Endodermal cell (in vitro differentiated cells): ENCODE measurements at places on chromosomes 3 and 15. TPM values are rescaled to one million over a fixed set of nuclear protein-coding genes. Genes with fewer than 3 reads are reported as not detected.
A peak's percentile ranks its signal among the peaks of the same experiment; 100 is the strongest.

- peak; percentile 94 for DNase-seq
- H3K4me1 ChIP-seq = peaks cover 15% of the 10 kb centered on the region
- H3K4me3 ChIP-seq = peak within 1 kb of the TSS; percentile 96
These were observed at the start of gene TKT for GRCh38 chr3:53255775-53256703. TKT (minus strand) TSS chr3:53256022; CDS start chr3:53255942, 80 bp downstream.

DNA sequence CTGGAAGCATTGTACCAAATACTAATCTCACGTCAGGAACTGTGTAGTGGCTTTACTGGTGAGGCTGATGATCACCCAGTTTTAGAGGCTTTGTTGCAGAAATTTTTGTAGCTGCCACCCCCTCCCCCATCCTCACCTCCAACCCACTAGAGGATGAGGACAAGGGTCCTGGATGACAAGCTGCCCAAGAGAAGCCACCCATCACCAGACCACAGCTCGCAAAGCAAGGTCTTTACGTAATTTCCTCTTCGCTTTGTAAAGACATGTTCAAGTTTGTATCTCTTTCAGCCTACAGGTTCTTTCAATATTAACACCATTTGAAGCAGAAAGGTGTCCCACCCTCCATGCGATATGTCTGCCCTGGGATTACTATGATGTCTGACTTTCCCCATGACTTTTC is 74.2 kb downstream of the LDHAL6B start:
- no peak overlapping the region for H3K27ac ChIP-seq
- no peak for DNase-seq
- H3K36me3 ChIP-seq = no peaks in the 10 kb centered on the region
- H3K4me1 ChIP-seq = peaks cover 10% of the 10 kb centered on the region
- H3K27me3 ChIP-seq = no peaks in the 10 kb centered on the region

GRCh38 chr3:127441764-127442163 is 148.8 kb downstream of the TPRA1 start:
- peak; percentile 11 for DNase-seq
- no peaks in the 10 kb centered on the region for H3K27me3 ChIP-seq
- no peak overlapping the region for H3K4me3 ChIP-seq
- H3K36me3 ChIP-seq = no peaks in the 10 kb centered on the region
- H3K4me1 ChIP-seq = no peaks in the 10 kb centered on the region

DNA sequence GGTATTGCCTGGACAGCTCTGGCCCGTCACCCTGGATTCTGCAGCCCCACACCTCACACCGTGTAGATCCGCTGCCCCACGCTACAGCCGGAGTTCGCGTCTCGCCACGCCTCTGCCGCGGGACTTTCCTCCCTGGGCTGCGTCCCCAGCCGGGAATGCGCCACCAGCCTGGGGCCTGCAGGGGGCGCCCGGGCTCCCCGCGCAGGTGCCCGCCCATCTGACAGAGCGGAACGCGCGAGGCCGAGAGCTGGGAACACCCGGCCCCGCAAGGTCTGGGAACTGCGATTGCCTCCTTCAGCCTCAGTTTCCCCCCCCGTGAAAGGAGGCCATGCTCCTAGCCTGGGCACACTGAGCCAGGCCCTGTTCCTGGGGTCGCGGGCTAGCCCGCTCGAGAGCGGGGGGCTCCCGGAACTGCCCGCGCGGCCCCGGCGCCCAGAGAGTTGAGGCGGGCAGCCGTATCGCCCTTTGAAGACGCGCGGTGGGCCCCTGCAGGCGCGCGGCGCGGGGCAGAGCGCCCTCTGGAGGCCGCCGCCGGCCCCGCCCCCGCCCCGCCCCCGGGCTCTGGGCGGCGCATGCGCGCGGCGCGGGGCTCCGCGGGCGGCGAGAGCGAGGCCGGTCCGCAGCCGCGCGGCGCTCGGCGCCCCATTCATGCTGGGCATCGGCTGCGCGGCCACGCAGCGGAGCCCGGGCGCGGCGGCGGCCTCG is at the start of gene PLXNA1:
Gene PLXNA1, plus strand, starts transcription at position 645 of the 705 bp plus-strand sequence. CDS start 5,479 bp downstream, outside the sequence.
- DNase-seq = peak; percentile 93
- H3K4me1 ChIP-seq = peaks cover 9% of the 10 kb centered on the region
- peak within 1 kb of the TSS; percentile 81 for H3K4me3 ChIP-seq
- H3K27me3 ChIP-seq = peaks cover 11% of the 10 kb centered on the region
- H3K36me3 ChIP-seq = peaks cover 7% of the 10 kb centered on the region

The CKMT1B gene
- 0.58 to 0.73 TPM in 2 of 3 replicates, not detected in the other for total RNA-seq

The GABRR3 gene
- total RNA-seq = not detected in 3 replicates

The IFT80 gene
- 34.3 and 35.0 TPM in 2 replicates for total RNA-seq
